ENCODE measurements at places on chromosomes 11 and 22.

DNA sequence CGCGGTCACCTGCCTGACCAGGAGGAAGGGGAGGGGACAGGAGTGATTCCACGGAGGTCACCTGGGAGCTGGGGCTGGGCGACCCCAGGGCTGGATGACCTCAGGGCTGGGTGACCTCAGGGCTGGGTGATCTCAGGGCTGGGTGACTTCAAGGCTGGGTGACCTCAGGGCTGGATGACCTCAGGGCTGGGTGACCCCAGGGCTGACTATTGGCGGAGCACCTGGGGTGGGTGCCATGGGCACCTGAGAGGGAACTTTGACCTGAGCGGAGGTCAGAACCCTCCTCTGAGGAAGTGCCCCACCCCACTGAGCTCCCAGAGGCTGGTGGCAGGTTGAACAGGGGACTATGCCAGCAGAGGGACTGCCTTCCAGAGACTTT, 11.8 kb upstream of the MPPED1 start:
- DNase-seq = no peak

DNA sequence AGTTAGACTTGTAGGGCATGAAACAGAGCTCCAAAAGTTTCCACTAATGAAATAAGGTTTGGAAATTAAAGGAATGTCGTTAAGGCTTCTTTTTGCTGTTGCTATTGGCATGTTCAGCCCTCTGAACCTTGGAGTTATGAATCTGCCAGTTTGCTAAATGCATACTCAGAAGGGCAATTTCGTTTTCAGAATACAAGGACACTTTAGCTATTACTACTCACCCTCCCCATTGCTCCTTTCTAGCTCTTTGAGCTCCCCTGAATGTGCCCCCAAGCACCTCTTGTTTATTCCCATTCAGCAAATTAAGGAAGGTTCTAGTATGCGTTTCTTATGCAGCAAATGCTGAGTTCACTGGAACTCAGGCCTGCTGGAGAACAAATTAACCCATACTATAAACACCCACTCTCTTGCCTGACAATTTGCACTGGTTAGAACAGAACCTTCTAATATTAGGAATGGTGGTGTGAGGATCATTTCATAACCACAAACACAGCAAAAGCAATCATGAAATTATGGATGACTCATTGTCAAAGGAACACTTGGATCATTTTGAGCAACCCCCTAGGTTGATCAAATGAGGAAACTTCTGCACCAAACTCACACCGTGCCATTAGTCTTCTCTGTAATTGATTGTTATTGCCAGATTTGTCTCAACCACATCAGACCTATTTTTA, 26.2 kb upstream of the LIN7C start:
- DNase-seq = no peak

GRCh38 chr11:118002010-118002540, 15.9 kb downstream of the IL10RA start:
- no peak for DNase-seq

DNA sequence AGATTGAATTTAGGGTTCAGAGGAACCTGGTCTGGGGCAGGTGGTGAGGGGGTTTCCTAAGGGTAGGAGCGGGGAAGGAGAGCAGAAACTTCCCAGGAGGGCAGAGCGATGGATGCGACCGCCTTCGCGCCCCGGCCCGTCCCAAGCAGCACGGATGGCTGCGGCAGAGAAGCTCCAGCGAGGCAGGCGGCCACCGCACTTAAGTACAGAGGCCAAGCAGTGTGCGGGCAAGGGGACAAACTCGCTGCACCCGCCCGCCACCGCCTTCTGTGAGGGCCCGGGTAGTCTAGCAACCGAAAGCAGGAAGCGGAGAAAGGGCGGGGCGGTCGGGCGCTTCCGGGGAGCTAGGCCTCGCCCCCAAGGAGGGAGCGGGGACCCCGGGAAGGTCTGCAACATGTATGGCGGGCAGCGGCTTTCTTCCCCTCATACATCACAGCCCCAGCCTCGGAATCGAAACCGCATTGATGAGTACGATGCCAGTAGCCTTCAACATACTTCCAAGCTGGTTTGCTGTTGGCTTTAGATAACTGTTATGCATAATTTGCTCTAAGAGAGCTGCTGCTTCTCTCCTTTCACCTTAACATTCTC, at the start of gene AGBL2:
Gene AGBL2 (minus strand): TSS at position 288 of the 588 bp plus-strand sequence. CDS start 719 bp downstream, outside the sequence.
- DNase-seq = peak; percentile 74

- no peak for DNase-seq
Measured at GRCh38 chr11:96576383-96576782, 186.6 kb downstream of the JRKL start.

- no peak for DNase-seq
Measured at GRCh38 chr22:24051568-24051967, 40.5 kb downstream of the CABIN1 start.

GRCh38 chr11:72585762-72586311, 88.4 kb downstream of the PDE2A start:
- peak; percentile 45 for DNase-seq

DNA sequence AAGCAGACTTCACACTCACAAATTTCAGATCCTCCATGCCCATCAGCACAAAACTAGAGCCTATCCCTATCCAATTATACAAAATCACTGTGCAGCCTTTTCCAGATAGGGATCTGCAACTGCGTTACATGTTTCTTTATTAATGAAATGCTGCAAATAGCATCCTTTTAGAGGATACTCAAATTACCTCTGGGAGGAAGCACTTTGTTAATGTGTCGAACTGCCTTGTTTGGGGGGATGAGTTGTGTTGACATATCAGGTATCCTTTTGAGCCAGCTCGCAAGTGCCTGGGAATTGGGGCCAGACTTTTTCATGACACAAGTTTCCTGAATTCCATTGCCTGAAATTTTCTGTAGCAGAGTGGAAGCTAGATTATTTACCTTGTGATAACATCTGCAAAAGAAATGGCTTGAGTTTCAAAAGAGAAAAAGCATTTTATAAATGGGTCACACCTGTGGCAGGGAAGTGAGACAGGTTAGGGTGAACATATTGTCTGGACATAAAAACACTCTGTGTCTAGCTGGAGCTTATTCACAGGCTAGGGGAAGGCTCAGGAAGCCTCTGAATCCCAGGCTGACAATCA, 299.1 kb upstream of the MTNR1B start:
- DNase-seq = no peak

- DNase-seq = no peak
Measured at GRCh38 chr11:2091786-2092463, 47.3 kb downstream of the IGF2 start.

DNA sequence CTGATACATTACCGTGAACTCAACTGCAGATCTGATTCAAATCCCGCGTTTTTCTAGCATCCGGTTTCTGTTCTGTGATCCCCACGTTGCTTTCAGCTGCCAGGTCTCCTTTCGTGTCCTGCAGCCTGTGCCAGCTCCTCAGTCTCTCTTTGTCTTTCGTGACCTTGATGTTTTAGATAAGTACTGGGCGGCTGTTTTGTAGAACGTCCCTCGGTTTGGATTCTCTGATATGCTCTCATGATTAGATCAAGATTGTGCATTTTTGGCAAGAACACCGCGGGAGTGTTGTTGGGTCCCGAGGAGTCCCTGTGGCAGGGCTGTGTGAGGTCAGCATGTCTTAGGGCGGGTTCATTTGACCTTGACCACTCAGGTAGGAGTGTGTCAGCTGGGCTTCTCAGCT, 38.6 kb downstream of the KCNQ1 start:
- no peak for DNase-seq

DNA sequence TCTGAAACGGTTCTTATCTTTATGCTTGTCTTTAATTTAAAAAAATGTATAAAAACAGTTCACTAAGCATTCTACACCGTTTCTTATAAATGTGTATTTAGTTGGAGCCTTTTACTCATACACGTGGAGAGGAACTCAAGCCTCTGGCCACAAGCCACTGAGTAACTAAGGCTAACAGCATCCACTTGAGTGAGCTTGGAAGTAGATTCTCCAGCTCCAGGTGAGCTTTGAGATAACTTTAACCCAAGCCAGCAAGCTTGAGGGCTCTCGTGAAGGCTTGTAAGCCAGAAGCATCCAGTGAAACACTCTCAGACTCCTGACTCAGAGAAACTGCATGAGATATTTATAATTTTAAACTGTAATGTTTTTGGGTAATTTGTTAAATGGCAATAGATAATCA, 82.6 kb downstream of the ARHGAP20 start:
- no peak for DNase-seq

DNA sequence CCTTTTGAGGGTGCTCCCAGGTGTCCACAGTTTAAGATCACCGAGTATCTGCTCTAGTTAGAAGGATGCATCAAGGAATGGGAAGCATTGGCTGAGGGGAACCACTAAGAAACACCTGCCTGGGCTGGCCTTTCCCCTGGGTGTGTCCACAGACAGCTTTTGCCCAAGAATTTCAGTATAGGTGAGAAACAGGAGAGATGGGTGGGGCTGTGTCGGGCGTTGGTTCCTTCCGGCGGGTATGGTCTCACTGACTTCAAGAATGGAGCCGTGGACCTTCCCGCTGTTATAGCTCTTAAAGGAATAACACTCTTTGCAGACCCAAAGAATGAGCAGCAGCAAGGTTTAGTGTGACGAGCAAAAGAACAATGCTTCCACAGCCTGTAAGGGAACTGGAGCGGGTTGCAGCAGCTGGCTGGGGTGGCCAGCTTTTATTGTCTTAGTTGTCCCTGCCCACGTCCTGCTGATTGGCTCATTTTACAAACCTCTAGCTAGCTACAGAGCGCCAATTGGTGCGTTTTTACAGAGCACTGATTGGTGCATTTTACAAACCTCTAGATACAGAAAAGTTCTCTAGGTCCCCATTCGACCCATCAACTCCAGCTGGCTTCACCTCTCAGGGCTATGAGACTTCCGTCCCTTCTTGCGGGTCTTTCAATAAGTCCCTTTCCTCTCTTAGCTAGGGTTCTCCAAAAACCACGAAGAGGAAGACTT, 2.4 kb downstream of the FADS1 start:
- no peak for DNase-seq

DNA sequence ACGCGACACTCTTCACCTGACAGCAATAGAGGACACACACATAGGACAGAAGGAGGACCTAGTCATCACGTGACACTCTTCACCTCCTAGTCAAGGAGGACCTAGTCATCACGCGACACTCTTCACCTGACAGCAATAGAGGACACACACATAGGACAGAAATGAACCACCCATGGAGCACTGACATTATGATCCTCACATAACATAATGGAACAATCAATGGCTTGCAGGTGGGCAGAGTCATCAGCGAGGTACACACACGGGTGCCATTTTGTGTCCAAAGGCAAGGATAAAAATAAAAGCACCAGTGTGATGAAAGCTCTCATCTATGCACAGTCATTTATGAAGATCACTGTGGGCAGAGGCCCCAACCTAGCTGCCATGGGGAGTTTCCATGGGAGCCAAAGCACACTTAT, 354.7 kb downstream of the LARGE1 start:
- no peak for DNase-seq

DNA sequence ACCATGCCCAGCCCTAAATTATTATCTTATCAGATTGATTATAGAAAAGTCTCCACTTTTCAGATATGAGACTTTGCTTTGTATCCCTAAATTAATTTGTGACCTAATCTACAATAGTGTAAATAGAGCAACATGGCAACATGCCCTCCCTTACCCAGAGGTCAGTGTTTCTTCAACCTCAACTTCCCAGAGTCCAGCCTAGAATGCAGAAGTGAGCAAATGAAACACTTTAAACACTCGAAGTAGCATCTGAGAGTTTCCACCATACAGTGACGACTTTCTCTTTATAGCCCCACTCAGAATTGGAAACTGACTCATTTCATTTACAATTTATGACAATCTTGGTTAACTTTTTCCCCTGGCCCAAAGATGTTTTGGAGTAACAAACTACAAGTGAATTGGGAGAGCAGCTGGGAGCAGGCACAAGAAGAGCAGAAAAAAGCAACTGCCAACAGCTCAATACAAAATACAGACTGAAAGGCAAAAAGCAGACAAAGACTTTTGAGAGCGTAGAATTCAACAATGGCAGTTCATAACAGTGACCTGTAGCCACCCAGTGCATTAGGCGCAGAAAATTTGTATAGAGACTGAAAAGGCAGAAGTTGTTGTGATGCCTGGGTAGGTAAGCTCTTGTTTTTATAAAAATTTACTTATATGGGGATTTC, 10.1 kb upstream of the BLID start:
- no peak for DNase-seq

DNA sequence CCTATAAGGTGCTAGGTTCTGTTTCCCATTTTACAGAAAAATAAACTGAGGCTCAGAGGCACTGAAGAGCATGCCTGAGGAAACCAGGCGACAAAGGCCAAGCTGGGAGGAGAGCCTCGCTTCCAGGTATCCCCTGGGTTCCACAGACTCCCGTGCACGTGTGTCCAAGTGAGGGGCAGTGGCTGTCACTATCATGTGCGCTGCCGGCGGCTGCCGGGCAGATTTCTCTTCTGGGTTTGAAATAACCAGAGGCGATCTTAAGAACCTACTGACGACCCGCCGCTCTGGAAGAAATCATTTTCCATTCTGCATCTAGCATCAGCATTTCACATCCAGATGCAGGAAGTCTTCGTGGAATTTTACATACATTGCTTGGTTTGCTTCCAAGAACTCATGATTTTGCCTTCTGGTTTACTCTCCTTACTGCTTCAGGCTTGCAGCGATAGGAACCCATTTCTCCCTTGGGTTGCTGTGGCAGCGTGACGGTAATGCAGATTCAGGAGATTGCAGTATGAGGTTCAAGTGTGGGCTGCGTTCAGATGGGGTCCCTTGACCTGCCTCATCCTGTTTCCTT, 28.6 kb downstream of the ARHGAP8 start:
- no peak for DNase-seq

- DNase-seq = no peak
Measured at GRCh38 chr11:131036514-131036913, 120.2 kb upstream of the SNX19 start.
